ENCODE measurements at places on chromosomes 12 and 14.

DNA sequence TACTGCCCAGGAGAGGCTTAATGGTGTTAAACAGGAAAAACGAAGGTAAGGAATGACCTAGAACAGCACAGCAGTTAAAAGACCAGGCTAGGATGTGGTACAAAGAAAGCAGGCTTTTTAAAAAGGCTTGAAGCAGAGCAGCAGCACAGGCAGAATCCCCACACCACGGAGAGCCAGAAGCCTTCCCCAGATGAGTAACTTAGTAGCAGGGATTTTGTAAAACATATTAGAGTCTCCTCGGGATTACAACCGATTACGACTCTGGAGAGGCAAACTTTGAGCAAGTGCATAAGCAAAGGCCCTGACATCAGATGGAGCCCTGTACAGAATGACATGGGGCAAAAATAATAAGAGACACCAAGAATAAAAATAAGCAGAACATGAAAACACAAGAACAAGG, 37.1 kb upstream of the DHRS4 start:
- DNase-seq, result no peak

- no peak for DNase-seq
These were observed 59.5 kb downstream of the SCARB1 start for GRCh38 chr12:124804011-124804621.

DNA sequence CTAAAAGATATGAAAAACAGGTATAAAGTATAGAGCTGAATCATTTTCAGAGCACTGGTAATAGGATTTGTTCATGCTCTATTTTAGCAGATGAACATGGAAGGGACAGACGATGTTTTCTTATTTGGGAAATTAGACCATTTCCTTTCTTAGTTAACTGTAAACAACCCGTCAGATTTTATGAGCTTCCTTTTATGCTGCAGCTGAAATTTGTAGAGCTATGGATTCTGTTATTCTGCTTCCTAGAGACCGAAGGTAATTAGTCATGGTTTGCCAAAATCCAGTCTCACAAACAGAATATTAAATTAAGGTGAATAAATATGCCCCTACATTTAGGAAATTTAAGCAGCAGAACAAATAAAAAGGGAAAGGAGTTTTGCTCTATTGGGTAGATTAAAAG, 180.2 kb upstream of the SYT1 start:
- DNase-seq, result no peak

GRCh38 chr14:96011607-96012006, 27.6 kb upstream of the C14orf132 start:
- DNase-seq, result no peak

DNA sequence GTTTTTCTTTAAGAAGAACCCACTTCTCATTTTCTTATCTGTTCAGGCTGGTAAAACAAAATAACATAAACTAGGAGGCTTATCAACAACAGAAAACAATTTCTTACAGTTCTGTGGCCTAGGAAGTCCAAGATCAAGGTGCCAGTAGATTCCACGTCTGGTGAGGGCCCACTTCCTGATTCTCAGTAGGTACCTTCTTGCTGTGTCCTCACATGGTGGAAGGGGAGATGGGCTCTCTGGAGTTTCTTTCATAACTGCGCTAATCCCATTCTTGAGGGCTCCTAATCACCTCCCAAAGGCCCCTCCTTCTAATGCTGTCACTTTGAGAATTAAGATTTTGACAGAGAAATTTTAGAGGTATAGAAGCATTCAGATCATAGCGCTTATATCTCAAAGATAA, 33.4 kb downstream of the TXNRD1 start:
- DNase-seq, result no peak

- no peak for DNase-seq
These were observed 52.9 kb downstream of the SH2B3 start for GRCh38 chr12:111458546-111459172.

GRCh38 chr12:47750916-47751470, 7.7 kb downstream of the RAPGEF3 start:
- DNase-seq, result no peak

DNA sequence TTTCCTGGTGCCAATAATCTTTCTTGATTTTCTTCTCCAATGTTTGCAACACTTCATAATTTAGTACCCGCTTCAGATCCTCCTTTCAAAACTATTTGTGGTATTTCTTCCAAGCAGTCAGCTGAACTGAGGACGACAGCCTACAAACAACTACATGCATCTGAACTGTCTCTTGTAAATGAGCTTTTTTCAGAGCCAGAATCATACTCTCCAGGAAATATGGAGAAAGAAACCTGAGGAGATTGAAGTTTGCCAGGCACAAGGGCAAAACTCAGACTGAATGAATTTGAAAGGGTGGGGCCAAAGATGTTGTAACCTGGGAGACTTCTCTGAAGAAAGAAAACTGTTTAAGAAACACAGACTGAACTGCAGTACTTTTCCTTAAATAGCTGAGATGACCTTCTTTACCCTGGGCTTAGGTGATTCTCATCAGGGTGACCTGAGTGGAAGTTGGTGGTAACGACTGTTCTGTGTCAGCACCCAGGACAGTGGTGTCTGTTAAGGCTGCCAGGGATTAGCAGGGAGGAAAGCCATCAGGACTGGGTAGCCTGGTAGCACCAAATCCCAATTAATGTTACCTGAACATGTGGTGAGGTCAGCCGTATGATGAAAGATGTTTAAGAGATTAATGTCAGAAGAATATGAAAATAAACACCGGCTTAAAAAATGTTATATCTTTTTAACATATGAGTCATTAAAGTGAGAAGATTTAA, 95.0 kb downstream of the TGFB3 start:
- DNase-seq, result no peak

DNA sequence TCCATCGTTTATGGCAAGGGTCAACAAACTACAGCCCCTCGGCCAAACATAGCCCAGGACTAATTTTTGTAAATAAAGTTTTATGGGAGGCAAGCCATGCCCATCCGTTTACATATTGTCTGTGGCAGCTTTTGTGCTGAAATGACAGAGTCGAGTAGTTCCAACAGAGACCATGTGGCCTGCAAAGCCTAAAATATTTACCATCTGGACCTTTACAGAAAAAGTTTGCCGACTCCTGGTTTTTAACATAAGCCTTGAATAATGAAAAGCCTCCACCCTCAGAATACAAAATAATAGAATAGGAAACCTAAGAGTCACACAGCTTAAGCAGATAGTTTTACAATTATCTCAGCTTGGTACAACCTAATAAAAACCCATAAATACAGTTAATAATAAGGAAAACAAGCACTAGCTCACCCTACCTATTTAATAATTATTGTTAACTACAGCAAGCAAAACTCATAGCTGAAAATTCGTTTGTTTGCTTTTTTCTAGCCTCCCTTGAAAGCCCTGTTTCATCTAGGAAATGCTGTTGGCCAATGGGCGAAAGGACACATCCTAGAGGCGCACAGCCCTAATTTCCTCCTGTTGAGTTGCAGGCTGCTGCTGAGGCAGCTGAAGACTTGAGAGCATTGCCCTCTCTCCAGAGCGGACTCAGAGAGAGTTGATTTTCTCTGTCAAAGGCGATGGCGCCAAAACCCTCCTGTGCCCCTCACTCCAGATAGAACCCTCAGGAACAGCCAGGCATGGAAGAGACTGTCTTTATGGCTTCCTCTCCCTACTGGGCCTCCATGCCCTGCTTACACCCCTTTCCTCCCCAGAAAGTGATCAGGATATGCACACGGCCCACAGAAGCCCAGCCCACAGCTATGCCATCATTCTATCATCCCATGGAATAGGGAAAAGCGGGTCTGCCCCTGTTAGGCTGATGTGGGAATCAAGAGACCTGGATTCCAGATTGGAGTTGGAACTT, 107.2 kb downstream of the DPF3 start:
- no peak for DNase-seq
